ENCODE measurements at places on chromosomes 5 and 9.

DNA sequence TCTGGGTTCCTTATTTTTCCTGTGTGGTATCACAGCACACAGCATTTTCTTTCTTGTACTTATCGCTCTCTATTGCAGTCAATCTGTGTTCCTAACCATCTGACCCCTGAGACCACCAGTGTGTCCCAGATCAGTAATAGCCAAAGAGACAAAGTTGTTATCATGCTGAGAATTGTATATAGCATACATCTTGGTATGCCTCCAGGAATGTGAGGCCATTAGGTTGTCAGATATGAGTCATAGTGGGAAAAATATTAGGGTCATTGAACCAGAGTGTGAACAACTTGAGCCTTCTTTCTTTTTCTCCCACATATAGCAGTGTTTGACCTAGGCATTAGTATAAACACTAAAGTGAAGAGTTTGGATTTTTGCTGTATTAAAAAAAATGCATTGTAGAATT is 106.3 kb downstream of the NDUFAF2 start:
- DNase-seq: no peak

DNA sequence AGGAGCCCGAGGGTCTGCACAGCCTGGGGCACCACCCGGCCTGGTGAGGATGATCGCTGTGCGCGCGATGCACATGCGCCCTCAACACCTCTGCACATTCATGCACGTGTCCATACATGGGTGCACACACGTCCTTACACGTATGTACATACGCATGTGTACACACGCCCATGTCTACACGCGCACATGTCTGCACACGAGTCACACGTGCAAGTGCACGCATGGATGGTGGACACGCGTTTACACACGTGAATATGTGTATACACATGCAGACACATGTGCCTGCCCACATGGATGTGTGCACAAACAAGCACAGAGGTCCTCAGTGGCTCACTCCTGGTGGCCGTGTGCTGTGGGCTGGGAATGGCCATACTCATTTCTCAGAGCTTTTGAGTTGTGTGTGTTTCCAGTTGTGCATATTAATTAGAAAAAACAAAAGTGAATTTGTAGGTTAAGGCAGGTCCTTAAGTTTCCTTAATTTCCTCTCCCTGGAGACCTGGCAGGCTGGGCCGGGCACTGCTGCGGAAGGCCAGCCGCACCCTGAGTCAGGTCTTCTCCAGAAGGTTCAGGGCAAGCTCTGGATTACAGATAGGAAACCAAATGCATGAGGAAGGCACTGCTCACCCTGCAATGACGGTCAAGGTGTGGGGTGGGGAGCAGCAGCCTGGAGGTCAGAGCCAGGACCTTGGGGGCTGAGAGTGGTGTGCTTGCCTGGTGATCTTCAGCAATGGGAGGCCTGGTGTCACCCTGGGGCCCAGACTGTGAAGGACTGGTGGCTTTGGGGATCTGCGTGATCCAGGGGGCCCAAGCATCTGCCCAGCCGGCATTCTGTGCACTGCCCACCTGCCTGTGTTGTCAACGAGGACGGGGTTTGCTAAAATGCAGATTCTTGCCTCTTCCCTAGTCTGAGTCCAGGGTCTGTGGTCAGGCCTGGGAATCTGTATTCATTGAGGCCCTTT is 1.3 kb upstream of the RNU6ATAC start:
- DNase-seq: no peak

DNA sequence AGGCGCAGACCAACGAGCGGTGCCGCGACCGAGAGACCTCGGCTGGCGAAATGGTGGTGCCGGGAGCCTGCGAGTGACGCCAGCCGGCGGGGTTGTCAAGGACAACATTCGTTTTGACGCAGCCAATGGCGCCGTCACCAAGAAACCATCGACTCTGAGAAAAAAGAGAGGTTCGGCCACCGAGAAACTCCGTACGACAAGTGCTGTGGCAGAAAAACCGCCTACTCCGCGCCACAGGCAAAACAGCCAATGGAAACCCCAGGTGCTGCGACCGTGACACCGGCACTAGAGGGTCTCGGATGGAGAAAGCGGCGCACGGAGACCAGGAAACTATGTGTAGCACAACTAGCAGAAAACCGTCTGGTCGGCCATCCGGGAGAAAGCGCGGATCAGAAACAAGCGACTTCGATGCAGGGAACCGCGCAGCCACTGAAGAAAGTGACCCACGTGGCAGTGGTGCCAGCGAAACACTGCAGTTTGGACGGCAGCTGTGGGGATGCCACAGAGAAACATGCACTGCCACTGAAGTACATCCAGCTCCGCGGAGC is 88.8 kb downstream of the ANXA2R start:
- DNase-seq: no peak

DNA sequence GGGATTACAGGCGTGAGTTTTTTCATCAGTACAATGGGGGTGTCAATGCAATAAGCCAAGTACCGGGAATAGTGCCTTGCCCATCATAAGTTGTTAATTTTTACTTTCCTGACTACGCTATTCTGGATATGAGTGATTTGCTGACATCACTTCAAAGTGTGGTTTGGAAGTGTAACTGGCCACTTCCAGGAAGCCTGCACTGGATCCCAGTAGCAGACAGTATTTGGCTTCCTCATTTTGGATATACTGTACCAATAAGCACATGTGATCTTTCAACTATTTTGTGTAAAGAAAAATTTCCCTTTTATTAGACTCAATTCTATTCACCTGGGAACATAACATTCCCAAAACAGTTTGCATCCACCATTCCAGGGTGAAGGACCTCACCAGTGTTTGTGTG is 417.7 kb upstream of the KLF4 start:
- no peak for DNase-seq

DNA sequence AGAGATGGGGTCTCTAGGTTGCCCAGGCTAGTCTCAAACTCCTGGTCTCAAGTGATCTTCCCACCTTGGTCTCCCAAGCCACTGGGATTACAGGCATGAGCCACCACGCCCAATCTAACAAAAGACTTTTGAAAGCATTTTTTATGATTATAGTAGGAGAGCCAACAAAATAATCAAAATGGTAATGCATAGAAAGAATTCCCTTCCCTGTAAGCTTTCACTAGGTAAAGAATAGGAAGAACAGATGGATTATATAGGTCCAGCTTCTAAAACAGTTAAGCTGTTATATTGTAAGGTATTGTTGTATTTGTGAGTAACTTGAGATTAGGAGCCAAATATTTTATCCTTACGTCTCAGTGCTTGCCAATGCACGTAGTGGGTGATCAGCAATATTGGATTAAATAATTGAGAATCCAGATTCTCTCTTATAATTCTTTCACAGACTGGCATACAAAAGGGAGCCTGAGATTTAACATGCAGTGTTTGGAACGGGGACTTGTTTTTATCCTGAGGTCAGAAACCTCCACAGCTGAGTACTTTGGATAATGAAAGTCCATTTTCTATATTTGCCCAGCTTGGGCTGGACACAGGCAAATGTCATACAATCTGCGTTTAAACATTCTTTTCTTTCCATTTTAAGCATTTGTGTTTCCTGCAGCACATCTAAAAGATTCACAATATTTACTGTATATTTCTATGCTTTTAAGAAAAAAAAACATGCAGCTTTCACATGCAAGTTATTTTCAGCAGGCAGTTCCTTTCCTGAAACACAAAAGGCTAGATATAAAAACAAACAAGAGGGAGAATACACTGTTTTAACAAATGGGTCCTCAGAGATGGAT is 238.4 kb downstream of the ARRDC3 start:
- DNase-seq: no peak
